Activated CD8-positive, alpha-beta memory T cell treated with anti-CD3 and anti-CD28 coated beads for 1 hour (primary cell): ENCODE measurements at places on chromosomes 11 and 22.

- DNase-seq = no peak
These were observed 9.9 kb downstream of the NARS2 start for GRCh38 chr11:78564490-78565467.

DNA sequence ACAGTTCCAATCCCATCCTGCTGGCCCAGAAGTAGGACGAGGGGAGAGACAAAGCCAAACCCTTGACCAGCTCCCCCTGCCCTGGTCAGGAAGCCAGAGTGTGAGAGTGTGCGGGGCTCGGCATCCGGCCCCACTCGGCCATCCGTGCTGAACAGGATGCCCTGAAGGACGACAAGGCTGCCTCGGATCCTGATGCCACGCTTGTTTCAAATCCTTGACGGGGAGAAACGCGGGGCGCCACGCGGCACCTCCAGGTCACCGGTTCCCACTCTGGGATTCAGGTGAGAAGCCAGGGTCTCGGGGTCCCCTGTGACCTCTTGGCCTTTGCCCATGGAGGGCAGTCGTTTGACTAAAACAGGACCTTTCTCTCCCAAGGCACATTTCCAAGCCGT, 167.8 kb downstream of the BRD1 start:
- no peak for DNase-seq

GRCh38 chr11:32353884-32354283, 81.5 kb downstream of the WT1 start:
- DNase-seq = no peak

GRCh38 chr11:70437111-70437784, 38.9 kb downstream of the CTTN start:
- no peak for DNase-seq

DNA sequence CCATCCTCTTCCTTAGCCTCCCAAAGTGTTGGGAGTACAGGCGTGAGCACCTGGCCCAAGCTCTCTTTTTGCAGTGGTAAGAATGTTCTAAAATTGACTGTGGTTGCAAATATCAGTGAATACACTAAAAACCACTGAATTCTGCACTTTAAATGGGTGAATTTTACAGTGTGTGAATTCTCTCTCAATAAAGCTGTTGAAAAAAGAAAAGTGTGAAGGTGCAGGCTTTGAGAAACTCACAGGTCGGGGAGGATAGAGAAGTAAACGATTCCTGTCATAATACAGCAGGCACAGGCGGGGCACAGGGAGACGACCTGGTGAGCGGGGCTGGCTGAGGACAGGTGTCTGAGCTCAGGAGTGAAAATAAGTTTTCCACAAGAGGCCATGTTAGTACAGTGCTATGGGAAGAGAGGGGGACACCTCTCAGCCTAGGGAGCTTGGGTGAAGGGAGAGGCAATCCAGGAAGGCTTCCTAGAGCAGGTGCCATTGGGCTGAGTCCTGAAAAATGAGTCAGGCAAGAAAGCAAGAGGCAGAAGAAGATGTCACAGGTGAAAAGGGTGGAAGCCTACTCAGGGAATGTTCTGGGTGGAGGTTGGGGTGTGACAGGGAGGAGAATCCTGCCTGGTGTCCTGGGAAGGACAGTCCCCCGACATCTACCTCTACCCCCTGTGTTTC, 26.1 kb downstream of the LIF start:
- DNase-seq = no peak

DNA sequence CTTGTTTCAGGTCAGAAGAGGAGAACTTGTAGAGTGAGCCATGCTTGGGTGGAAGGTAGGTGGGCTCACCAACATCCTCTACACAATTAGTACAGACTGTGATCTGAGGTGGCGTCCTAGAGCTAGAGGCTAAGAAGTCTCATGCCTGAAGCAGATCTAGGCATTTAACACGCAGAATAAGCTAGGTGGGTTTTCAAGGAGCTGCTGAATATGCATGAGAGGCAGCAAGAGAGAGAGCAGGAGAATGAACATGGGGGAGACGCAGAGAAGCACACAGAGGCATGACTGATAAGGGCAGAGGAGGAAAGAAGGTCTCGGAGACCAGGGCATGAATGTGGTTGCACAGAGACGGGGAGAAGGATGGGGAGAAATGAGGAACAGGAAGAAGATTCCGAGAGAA, 36.8 kb upstream of the JAM3 start:
- DNase-seq = no peak

GRCh38 chr11:38693306-38693705, 2095.3 kb upstream of the RAG2 start:
- DNase-seq = no peak

GRCh38 chr11:91299980-91300379, 924.6 kb upstream of the FAT3 start:
- DNase-seq = no peak

DNA sequence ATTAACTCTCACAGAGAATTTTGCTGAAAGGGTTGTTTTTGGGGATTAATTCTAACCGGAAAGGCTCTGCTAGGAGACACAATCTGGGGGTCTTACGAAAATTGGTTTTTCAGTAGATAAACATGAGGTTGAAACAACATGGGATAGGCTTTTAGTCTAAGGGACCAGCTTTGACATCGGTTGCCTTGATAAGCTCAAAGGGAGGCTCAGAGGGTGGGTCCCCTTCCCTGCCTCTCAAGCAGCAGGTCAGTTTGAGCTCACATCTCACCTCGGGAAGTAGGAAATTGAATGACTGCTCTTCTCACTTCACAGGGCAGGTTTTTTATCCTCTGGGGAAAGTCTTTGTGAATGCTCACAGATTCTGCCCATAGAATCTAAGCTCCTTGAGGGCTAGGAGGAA, 70.2 kb upstream of the KIRREL3 start:
- no peak for DNase-seq

DNA sequence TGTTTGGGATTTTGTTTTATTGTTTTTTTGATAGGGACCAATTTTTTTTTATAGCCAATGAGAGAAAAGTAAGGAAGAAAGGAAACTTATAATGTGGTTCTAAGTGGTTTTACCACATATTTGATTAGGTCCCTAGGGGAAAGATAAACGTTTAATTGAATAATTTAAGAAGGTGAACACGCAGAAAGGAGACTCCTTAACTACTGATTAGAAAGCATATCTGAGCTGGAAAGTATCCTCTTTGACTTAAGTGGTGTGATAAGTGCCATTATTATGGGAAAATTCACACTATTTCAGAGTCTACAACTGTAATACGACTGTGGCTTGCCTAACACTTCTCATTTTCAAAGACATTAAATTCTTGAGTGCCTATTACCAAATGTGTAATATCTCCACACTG, 106.5 kb upstream of the GRAMD1B start:
- DNase-seq = no peak
